ENCODE measurements at places on chromosomes 6 and 20.
A peak's percentile ranks its signal among the peaks of the same experiment; 100 is the strongest.

GRCh38 chr6:144756469-144756868, 471.3 kb downstream of the UTRN start:
- no peak for DNase-seq

DNA sequence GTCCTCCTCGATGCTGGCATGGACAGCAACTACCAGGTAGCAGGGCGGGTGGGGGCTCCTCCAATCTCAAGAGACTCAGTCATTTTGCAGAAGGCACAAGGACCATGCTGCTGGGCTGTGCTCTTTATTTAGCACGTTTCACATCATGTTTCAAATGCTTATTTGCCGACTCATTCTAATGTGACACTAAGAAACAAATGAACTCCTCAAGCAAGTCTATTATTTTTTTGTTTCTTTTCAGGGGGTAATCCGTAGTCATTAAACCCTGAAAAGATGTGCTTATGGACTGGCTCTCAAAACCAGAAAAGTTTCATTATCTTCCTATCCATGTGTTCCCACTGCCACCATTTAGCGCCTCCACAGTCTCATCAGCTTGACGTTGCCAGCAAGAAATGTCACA, 92.9 kb downstream of the ANKS1A start:
- no peak for DNase-seq

- DNase-seq, result no peak
Observed at GRCh38 chr6:139903411-139904157, 529.1 kb upstream of the CITED2 start.

- peak; percentile 59 for DNase-seq
Observed at GRCh38 chr6:161618831-161619454, 345.1 kb upstream of the AGPAT4 start.

DNA sequence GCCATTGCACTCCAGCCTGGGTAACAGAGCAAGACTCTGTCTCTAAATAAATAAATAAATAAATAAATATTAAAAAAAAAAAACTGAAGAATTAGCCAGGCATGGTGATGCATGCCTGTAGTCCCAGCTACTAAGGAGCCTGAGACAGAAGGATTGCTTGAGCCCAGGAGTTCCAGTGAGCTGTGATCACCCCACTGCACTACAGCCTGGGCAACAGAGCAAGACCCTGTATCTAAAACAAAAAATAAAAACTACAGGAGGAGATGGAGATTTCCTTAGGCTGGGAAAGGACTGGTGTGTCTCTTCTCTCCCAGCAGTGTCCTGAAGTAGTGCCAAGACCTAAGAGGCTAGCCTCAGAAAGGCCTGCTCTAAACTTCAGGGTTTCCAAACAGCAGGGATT, 8.1 kb upstream of the GTF3C6 start:
- DNase-seq, result no peak

Data from stromal cell of bone marrow (primary cell).